Stimulated activated CD4-positive, alpha-beta T cell treated with anti-CD3 and anti-CD28 coated beads, Interleukin-2, amount 100 ng/mL, for 24 hours (primary cell): ENCODE measurements at places on chromosomes 11 and 22.
A peak's percentile ranks its signal among the peaks of the same experiment; 100 is the strongest.

DNA sequence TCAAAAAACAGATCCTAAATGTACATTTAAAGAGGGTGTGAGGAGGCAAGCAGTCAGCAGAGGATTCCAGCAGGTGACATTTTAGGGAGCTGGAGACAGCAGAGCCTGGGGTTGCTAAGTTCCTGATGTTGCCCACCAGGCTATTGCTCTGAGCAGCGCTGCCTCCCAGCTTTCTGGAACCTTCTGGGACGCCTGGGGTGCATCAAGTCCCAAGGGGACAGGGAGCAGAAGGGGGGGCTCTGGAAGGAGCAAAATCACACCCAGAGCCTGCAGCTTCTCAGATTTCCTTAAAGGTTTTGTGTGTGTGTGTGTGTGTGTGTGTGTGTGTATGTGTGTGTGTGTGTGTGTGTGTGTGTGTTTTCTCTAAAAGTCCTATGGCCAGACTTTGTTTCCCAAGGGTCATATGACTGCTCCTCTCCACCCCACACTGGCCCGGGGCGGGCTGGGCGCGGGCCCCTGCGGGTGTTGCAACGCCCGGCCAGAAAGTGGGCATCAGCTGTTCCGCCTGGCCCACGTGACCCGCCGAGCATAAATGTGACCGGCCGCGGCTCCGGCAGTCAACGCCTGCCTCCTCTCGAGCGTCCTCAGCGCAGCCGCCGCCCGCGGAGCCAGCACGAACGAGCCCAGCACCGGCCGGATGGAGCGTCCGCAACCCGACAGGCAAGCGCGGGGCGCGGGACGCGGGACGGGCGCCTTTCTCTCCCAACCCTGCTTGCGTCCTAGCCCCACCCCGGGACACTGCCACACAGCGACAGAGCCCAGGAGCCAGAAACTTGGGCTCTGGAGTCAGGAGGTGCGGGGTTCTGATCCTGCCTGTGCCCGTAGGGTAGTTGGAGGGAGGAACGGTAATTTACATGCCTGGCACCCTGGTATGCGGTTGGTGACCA is at the start of gene HMOX1:
Gene HMOX1 (plus strand): TSS at position 560 of the 887 bp plus-strand sequence. CDS start 78 bp downstream, at position 638.
- peak; percentile 47 for DNase-seq

DNA sequence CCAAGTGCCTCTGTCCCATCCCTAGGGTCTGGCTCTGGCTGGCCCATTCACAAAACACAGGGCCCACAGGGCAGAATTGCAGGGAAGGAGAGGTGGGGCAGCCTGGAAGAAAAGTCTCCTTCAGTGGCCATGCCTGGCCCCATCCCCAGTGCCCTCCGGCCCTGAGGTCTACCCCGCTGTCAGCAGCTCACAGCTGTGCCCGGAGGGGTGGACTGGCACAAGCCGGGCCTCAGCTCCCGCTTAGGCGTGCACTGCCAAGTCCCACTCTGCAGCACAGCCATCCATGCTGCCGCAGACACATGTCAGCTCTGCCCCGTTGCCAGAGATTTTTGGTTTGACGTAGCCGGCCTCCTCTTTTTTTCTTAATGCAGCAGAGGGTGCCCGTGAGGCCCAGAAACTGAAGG is 3.9 kb upstream of the SCN2B start:
- DNase-seq = no peak

- no peak for DNase-seq
Measured at GRCh38 chr11:7019500-7020182, 505 bp downstream of the ZNF214 start.

DNA sequence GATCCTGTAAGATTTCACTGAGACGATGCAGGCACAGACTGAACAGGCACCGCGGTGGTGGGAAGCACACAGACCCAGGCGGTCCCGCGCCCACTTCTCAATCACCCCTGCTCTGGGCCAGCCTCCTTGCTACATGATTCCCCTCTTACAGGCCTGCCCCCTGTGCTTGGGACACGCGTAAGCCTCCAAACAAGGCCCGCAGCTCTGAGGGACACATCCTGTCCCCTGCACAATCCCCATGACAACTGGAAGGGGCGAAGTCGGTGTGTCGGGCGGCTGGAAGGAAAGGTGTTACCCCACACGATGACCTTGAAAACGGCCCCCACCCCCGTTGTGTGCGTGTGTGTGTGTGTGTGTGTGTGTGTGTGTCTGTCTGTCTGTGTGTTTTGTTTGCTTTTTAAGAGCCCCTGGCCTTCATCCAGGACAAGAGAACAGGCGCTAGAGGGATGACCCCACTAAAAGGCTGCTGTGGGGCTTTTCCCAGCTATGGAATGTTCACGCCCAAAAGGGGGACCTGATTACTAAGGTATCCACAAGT is 13.1 kb downstream of the CELSR1 start:
- no peak for DNase-seq

GRCh38 chr11:30433831-30434230 is 110.9 kb downstream of the ARL14EP start:
- no peak for DNase-seq

GRCh38 chr11:123055191-123055901 is 6.6 kb downstream of the HSPA8 start:
- no peak for DNase-seq

DNA sequence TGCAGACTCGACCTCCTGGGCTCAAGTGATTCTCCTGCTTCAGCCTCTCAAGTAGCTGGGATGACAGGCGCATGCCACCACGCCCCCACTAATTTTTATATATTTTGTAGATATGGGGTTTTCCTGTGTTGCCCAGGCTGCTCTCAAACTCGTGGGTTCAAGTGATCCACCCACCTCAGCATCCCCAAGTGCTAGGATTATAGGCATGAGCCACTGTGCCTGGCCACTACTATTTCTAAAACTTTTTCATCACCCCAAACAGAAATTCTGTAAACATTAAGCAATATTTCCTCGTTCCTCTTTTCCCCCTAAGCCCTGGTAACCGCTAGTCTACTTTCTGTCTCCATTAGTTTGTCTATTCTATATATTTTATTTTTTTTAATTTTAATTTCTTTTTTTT is 9.0 kb upstream of the ATG16L2 start:
- no peak for DNase-seq

GRCh38 chr22:40423310-40423688 is 52.9 kb downstream of the SGSM3 start:
- DNase-seq = no peak

DNA sequence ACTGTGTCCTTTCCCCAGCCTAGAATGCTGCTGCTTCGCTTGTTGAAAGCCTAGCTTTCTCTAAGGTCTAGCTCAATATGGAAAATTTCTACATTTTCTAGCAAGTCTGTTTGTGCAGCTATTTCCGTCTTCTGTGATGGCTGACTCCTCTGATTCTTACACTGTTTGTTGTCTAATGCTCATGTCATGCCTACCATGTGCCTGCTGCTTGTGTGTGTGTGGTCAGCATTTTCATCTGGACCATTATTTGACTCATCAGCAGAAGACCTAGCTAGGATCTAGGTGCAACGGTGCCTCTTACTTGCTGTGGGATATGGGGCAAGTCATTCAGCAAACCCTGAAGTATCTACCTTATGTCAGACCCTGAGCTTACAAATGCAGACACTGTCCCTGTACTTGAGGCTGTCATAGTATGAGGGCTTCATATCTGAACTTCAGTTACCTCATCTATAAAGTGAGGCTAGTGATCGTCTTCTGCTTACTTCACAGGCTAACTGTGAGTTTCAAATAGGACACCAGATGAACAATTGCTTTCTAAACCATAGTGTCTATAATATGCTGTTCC is 86.5 kb upstream of the MYO18B start:
- DNase-seq = no peak

DNA sequence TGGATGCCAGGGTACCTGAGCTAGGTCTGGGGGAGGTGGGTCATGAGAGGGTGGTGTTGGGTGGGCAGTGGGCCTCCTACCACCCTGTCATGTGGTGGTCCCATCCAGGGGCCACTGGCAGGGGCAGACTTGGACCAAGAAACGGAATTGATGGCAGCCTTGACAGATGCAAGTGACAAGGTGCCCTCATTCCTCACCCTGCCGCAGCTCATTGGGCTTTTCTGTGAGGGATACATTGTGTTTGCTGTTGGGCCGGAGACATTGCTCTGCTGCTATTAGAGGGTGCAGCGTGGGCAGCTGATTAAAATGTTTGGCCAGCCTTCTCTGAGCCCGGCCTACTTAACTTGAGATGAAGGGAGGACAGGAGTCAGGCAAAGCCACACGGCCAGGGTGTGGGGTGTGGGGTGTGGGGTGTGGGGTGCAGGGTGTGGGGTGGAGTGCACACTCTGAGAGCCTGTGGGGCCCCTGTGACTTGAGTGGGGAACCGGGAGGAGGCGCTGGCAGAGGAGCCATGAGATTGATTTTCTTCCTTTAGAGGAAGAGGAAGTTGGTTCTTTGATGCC is 351.5 kb downstream of the TBC1D22A start:
- no peak for DNase-seq

- no peak for DNase-seq
Measured at GRCh38 chr22:20305894-20306645, 13.8 kb downstream of the DGCR6L start.

DNA sequence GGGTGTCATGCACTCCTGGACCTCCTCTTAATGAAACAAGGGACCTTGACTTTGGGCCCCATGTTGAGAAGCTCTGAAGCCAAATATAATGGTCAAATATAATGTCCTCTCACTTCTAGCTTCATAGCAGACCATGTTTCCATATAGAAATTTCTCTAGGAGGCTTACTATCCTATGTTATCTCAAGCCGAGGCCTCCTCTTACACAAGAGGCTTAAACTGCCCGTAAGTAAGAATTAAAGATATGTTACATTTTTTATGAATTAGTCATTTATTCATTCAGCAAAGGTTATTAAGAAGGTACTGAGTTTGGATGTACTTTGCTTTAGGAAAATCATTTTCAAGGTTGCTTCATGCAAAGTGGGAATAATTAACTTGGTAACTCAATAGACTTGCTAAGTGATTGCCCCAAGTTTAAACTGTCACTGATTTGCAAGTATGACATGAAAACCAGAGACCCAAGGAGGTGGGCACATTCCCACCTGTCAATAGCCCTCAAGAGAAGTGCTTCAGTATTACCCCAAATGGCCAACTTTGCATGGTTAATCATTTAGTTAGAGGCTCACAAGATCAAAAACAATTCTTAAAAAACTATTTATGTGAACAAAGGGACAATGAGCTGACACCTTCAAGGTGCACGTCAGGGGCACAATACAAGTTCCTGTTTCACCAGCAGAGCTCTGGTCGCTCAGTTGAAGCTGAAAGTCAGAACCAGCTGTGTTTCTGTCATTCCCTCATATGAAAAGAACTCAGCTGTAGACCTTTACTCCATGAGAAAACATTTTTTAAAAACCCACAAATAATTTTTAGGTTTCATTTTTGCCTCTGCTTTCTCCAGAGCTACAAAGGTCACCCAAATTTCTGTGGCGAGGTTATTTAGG is 20.9 kb downstream of the BDNF start:
- no peak for DNase-seq
